ENCODE measurements at places on chromosomes 2 and 18. TPM values are rescaled to one million over a fixed set of nuclear protein-coding genes. Genes with fewer than 3 reads are reported as not detected.

GRCh38 chr2:128390256-128390990 lies 71.8 kb upstream of the HS6ST1 start:
- no peak for DNase-seq

GKN1 gene
- not detected for total RNA-seq

MAP3K20 gene
- 32.6 TPM for total RNA-seq

DNA sequence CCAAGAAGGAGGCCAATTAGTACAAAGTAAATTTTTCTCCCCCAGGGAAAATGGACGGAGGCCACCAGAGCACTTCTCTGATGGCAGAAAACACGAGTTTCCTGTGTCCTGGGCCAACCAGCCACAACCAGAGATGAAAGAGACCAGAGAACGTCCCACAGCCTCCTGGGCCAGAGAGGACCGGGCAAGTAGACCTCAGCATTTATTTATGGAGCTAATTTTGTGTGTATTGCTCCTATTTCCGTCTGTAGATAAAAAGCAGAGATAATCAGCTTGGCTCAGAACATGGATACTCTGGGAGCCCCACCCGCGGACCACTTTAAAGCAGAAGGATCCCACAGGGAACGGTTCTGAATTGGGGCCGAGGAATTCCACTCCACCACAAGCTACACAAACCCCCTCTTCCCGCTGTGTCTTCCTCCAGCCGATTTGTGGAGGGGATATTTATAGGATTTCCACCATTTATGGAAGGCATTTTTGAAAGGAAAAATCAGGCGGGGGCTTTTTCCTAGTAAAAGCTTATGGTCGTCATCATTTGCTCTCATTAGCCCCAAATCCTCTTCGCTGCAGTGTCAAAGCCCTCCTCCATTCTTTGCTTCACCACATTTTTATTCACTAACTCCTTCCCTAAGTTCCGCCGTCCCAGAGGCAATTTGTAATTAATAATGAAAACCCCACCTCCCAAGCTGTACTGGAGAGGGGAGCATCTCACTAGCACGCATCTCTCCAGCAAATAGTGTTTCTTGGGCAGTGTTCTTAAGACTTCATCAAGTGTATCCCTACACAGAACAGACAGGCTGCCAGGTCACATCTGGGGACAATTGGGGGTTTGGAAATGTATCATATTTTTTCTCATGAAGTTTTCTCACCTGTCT lies 43.7 kb upstream of the TWIST2 start:
- DNase-seq: no peak

GRCh38 chr18:79438898-79439627 lies 43.3 kb downstream of the NFATC1 start:
- DNase-seq: peak; percentile 27

LYG1 gene
- 1.3 TPM for total RNA-seq

GRCh38 chr18:72235422-72235821 lies 308.7 kb downstream of the CBLN2 start:
- no peak for DNase-seq

GRCh38 chr2:15159751-15160177 lies 401.4 kb downstream of the NBAS start:
- no peak for DNase-seq

GRCh38 chr2:188404341-188405004 lies 112.8 kb downstream of the GULP1 start:
- DNase-seq: no peak

SP5 gene
- 14.1 TPM for total RNA-seq

GRCh38 chr2:166376873-166377272 lies 1.1 kb upstream of the SCN9A start:
- no peak for DNase-seq

DNA sequence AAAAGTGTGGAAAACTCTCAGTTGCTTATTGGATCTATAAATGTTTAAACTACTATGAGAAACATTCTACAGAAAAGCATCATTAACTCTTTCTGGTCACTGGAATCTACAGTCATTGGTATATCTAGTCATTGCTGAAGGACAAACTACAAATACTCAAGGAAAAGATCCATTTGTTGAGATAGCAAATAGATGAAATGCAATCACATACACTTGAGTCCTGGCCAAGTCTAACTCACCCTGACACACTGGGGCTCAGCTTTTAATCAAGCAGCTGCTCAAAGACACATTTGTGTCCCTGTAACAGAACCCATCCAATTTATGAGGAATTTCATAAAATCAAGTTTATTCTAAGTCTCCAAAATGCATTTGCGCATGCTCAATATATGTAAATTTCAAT lies 68.7 kb downstream of the CDH2 start:
- DNase-seq: no peak

RAD51AP2 gene
- not detected for total RNA-seq

GRCh38 chr18:75977081-75977480 lies 518.0 kb downstream of the ZNF516 start:
- no peak for DNase-seq

GRCh38 chr2:126885751-126886210 lies 12.9 kb upstream of the TEX51 start:
- DNase-seq: no peak

- no peak for DNase-seq
These were observed 805 bp downstream of the SNORC start for GRCh38 chr2:232870766-232871371.

GRCh38 chr2:239393388-239393940 lies 7.4 kb downstream of the HDAC4 start:
- no peak for DNase-seq

PLCL1 gene
- total RNA-seq: 10.0 TPM

GRCh38 chr2:201233192-201233811 lies 27.0 kb upstream of the CASP8 start:
- DNase-seq: no peak

DNA sequence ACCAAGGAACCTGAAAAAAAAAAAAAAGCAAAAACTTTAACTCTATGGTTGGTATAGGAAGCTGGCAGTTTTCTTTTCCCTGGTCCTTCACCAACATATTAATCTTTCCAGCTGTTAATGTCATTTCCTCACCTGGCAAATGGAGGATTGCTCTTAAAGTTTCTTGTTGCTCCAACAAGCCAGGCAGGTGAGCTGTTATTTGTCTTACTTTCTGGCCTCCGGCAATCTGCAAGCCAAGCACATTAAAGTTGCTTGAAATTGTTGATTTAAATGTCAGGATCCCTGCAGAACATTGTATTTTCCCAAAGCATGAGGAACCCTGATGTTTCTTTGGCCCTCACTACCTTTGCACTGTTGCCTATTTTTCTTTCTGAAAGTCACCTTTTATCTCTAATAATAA lies 664.9 kb downstream of the METTL4 start:
- DNase-seq: no peak

DNA sequence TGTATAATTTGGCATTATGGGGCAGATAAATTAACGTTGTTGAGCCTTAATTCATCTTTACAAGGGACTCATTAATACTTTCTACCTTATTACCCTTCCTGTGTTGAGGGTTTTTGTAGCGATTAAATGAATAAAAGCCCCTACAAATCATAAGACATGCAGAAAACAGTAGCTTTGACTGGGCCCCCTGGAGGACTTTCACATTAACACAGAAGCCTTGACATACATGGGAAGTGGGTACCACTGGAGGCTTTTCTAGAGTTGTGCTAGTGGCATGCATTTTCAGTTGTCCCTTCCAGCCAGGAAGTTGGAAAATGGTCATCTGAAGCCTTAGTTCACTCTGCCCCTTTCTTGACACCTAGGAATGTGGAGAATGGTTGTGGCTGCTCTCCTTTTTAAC lies 30.2 kb downstream of the MTA3 start:
- no peak for DNase-seq

RGPD3 gene
- total RNA-seq: 0.44 TPM

RFTN2 gene
- total RNA-seq: 39.2 TPM

LRRTM1 gene
- 2.4 TPM for total RNA-seq

GRCh38 chr18:11398625-11399024 lies 210.8 kb upstream of the SLC35G4 start:
- DNase-seq: no peak

GRCh38 chr2:3313781-3314375 lies 63.7 kb downstream of the EIPR1 start:
- no peak for DNase-seq

GRCh38 chr18:8703092-8703709 lies 2.2 kb upstream of the MTCL1 start:
- no peak for DNase-seq

RHOB gene
- total RNA-seq: 1,871 TPM

DNA sequence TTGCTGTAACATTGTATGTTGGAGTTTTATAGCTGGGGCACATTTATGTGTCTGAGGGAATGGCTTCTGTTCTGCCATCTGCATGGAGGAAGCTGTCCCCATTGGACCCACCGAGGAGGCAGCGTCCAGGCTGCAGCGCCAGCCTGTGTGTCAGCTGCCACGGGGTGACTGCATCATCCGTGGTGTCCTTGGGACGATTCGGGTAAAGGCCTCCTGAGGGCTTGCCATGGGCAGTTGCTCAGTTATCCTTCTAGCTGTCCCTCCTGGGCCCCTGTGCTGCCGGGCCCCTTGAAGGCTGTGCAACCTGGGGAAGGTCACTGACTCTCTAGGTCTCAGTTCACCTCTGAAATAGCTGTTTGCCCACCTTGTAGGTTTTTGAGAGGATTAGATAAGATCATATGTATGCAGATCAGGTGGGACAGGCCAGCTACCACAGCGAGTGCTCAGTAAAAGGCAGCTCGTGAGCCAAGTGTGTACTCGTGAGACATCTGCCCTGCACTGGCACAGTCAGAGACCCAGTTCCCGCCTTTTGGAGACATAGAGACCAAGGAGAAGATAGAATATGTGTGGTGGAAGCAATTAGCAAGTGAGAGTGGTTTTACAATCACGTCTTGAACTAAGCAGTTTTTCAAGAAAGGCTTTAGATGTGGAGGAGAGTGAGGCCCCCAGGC lies 10.6 kb downstream of the LDLRAD4 start:
- no peak for DNase-seq

FABP1 gene
- not detected for total RNA-seq

DNA sequence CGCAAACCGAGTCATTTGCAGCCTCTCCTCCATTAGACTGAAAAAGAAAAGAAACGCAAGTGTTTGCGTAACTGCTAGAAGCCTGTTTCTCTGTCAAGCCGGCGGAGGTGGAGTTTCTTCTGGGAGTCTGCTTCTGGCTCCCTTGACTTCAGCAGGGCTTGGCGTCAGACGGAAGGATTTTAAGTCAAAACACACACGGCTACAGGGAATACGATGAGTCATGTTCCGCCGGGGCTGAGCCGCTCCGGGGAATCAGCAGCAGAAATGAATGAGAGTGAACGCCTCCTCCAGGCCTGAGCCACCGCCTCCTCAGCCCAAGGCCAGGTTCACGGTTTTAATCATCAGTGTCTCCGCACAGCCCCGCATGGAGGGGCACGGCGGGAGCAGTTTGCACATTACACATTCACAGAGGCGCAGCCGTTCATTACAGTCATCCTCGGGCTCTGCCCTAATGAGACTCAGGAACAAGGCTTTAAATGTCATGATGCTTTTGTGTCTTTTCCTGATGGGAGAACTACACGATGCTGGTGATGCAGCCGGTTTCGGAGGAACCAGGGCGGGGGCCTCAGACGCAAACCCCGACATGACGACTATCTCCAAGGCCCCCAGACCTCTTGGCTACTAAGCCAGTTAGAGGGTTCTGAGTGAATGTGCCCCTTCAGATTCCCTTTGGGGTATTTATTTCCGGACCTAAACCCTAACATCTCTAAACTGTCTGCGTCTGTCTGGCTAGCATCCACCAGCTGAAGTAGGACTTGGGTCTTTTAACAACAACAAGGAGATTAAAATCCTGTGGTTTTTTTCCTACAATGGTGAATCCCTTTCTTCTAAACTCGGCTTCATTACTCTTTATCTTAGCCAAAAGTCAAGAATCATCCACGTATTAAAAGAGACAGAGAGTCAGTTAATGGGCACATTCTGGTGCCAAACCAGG lies 11.1 kb upstream of the SCG2 start:
- peak; percentile 66 for DNase-seq

DNA sequence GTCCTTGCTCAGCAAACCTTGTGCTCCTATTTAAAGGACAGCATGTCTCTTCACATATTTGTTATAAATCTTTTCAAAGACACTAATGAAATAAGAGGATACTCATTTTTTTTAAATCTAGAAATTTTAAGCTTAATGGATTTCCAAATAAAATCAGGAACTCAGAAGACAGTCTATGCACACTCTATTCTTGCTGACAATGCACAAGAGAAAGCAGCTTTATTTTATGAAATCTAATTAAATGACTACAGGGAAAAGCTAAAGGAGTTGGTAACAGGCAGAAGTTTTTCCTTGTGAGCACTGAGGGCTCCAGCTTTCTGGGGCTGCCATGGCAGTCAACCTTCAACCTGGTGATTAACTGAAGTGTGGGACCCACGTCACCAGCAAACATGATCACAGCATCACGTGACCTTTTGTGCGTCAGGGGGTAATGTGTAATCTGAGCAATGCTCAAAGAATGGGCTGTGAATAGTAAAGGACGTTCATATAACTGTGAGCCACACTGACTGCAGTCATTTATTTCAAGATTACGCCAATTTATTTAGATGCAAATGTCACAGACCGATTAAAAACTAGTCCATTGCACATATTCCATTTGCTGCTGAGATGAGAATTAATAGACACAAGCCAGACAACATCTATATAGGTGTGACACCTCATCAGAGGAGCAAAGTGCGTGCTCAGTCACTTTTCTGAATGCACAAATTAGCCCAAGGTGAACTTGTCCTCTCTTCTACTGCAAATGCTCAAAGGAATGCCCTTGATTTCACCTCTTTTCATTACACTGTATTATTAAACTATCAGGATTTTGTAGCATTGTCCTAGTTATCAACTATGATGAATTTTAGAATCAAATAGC lies 11.6 kb upstream of the DNER start:
- no peak for DNase-seq

- no peak for DNase-seq
These were observed 92.2 kb downstream of the ALPK2 start for GRCh38 chr18:58536534-58537271.

CXCR1 gene
- total RNA-seq: not detected

- no peak for DNase-seq
These were observed 61.1 kb downstream of the CABLES1 start for GRCh38 chr18:23196119-23197007.

DNA sequence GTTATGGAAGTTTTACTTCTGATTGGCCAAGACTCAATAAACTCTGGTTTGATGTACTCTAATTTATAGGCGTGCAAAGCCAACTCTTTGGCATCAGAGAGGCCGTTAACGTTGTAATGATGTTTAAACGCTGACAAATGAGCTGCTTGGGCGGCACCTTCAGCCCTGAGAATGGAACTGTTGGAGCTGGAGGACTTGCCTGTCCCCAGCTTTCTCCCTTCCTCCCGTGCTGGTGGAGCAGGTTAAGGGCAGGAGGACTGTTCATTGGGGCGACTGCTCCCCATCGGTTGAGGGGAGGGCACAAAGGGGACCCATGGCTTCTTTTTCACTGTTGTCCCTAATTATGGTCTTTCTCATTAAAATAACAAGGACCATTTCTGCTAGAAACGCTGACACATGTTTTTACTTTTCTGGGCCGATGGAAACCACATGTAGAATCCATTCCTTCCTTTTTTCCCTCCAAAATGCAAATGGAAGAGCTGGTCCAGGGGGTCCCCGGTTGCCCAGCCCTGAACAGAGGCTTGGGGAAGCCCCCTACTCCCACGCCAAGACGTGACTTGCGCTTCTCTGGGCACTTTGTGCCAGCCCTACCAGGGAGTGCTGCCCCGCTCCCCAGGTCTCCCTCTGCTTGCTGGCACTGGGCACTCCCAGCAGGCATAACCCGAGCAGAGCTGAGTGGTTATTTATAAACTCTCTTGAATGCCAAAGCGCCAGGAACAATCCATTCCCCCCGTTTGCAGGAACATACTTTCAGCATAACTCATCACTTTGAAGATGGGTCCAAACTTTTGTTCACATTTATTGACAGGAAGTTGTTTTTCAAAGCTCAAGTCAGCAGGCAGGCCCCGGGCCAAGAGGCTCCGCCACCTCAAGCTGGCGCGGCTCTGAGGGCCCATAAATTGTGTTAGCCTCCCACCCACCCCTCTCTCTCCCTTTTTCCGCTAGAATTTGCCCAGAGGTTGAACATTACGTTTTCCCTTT lies 170.1 kb downstream of the ASB1 start:
- no peak for DNase-seq
